Activated CD4-positive, alpha-beta memory T cell treated with anti-CD3 and anti-CD28 coated beads, Interleukin-2, amount 10 ng/mL, durations not matched to agents 7 days and 5 days (primary cell): ENCODE measurements at places on chromosomes 3 and 15. TPM values are rescaled to one million over a fixed set of nuclear protein-coding genes. Genes with fewer than 3 reads are reported as not detected.

GRCh38 chr3:30319713-30320112, 286.7 kb upstream of the TGFBR2 start:
- peak; percentile 18 for DNase-seq

DNA sequence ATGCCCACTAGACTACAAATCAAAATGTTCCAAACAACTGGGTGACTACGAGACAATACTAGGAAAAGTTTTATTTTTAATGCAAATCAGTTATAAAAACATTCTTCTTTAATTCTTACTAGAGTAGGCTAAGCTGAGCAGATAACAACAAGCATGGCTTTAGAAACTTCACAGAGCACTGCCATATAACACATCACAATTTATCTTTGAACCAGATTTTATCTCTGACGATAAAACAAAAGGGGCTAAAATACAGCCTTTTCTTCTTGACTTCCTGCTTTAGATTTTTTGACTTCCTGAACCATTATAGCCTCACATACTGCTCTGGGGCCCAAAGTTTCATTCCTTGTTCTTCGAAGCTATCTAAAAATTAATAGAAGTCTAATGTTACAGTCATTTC, 25.9 kb downstream of the TBC1D2B start:
- no peak for DNase-seq

- DNase-seq = no peak
These were observed 397.0 kb upstream of the WNT5A start for GRCh38 chr3:55884066-55884465.

DNA sequence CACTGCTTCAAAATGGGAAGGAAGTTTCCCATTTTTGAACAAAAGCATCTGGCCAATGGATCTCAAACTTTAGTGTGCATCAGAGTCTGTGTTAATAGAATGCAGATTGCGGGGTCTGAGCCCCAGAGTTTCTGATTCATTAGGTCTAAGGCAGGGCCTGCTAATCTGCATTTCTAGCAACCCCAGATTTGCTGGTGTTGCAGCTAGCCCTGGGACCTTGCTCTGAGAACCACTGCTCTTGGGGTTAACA, 30.7 kb upstream of the USP3 start:
- DNase-seq = no peak

- no peak for DNase-seq
These were observed 28.4 kb upstream of the CNTN3 start for GRCh38 chr3:74642876-74643275.

- DNase-seq = no peak
These were observed 107.4 kb downstream of the VGLL4 start for GRCh38 chr3:11536132-11536935.

GRCh38 chr3:169082076-169082475, 581.4 kb downstream of the MECOM start:
- no peak for DNase-seq

DNA sequence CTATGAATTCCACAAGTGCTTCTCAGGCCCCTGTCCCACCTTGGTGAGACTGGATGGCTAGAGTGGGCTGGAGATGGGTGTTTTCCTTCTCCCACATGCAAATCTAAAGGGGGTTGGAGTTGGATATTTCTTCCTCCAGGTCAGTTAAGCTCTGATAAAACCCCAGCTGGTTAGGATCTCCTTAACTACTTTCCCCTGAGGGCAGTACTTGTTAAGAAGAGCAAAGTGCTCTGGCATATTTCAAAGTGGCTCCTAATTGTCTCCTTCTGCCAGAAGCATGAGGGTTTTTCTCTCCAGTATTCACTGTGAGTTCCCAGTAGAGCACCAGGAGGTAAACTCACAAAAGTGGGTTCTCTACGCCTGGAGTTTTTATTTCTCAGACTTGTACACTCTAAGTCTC, 31.4 kb downstream of the COL6A6 start:
- no peak for DNase-seq

GRCh38 chr15:26806151-26806550, 33.3 kb upstream of the GABRB3 start:
- no peak for DNase-seq

DNA sequence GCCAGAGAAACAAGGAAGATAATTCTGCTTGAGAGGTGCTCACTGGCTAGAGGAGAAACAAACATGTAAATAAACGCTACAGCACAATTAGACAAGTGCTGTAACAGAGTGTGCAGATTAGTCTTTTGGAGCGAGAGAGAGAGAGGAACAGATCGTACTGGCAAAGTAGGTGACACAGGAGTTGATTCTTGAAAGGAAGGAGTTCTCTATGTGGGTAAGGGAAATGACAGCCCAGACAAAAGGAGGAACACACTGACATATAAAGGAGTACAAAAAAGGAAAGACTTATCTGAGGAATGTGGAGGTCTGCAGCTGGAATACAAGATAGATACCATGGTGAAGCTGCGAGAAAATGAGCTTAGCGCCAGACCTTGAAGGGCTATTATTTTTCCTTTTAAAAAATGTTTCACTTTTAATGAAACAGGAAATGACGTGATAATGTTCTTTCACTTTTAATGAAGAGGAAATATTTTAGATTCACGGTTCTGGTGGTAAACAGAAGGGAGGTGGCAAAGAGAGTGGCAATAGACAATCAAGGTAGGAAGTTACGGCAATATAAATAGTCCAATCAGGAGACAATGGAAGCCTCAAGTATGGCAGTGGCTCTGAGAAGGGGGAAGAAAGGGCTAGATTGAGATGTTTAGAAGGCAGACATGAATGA, 202.9 kb downstream of the VPS13C start:
- no peak for DNase-seq

DNA sequence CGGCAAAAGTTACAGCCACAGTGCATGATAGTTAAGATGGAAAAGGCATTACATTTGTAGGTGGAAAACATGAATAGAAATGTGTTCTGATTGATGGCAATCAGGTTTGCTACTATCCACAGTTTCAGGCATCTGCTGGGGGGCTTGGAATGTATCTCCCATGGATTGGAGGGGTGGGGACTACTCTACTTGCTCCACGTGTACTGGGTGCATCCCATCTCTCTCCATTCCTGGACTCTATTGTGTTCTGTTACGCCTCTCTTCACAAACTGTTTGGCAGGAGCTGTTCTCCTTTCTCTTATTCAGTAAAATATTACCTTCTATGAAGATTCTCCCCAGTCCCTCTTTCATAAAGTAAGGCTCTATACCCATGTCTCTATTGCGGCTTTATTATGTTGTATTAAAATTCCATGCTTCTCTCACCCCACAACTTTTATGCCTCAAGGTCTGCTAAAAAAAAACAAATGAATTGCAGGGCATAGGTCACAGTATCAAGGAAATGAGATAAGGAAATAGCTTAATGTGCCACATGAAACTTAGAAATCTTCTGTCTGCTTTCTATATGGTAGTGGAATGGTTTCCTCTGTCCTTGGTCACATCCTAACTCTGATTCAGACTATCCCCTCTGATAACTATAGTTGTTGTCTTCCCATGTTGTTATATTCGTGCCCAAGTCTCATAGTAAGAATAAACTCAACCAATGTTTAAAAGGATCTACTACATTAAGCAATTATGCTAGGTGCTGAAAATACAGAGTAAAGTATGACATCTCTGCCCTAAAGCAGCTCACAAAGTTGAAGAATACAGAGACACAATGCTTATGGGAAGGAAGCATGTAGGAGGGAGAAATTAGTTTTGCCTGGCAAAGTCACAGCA, 43.2 kb downstream of the LRRFIP2 start:
- no peak for DNase-seq

GRCh38 chr3:81354119-81354518, 407.3 kb downstream of the GBE1 start:
- DNase-seq = no peak

GRCh38 chr15:99386391-99386790, 135.1 kb downstream of the LRRC28 start:
- no peak for DNase-seq

GRCh38 chr15:61037031-61037430, 192.1 kb downstream of the RORA start:
- DNase-seq = no peak

DNA sequence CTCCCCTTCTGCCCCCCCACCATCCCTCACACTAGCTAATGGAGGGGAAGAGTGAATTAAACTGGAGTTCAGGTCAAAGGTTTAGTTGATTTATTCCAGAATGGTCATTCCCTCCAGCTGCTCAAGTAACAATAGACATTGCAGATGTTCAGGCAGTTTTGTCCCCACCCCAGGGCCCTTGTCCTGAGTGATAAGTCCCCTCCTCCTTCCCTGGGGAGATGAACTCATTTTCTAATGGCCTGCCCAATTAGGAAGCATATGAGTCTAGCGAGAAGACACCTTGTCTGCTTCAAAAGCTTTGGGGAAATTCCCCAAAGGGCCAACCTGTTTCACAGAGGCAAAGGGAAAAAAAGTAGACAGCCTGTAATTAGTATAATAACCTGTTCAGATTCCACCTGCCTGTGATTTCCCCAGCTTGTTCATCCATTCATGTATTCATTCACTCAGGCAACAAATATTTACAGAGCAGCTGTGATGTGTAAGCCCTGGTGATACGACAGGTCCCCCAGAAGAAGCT, 165.3 kb downstream of the SHQ1 start:
- no peak for DNase-seq

DNA sequence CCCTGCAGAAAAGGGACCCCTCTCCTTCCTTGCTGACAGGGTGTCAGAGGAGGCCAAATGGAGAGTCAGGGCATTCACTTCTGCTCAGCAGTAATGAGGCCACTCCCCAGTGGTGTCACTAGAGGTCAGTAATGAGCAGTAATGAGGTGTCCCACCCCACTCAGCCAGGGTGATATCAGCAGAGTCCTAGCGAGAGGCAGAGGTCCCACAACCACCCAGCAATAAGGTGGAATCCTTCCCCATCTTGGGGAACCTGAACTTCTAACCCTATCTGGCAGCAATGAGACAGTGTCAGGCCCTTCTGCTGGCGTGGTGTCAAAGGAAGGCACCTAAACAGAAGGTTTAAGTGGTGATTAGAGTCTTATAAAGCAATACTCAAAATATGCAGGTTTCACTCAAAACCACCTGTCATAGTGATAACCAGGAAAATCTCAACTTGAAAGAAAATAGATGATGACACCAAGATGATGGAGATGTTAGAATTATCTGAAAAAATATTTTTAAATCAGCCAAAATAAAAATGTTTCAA, 12.9 kb downstream of the OCA2 start:
- DNase-seq = peak; percentile 57

DNA sequence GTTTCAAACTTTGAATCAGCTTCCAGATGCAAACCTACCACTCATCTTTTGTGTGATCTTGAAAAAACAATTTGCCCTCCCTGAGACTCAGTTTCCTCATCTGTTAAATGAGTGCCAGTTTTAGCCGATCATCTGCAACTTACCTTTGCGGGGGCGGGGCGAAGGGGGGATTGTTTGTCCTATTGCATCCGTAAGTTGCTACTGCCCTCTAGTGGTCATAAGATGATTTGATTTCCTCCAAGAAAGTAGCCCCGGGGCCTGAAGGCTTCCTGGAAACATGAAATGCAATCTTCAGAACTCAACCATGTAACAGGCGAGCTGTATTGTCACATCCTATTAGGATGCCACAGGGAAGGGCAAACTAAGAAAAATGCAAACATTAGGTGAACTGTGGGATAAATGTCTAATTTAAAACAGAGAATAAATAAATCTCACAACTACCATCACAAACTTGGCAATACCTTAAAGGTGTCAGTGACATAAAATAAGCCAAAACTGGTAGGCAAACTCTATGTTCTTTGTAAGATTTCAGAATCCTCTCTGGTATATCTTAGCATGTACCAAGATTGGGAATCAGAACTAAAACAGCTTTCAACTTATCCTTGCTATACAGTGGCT, 63.5 kb upstream of the CLDN18 start:
- peak; percentile 43 for DNase-seq

The CD86 gene
- total RNA-seq = 21.6 TPM

The IMPG2 gene
- total RNA-seq = 0.25 TPM

The ARGFX gene
- not detected for total RNA-seq

The NR1I2 gene
- total RNA-seq = 0.13 TPM

The PCLAF gene
- 110 TPM for total RNA-seq

The LMAN1L gene
- 0.48 TPM for total RNA-seq

The CADPS gene
- not detected for total RNA-seq
